NCI-H1092 treated with DMSO at 0.1 percent for 48 hours (cell line): ENCODE measurements at places on chromosomes 3 and 15.

GRCh38 chr3:159144891-159145290 lies 343.0 kb downstream of the MFSD1 start:
- no peak for DNase-seq

GRCh38 chr15:47158573-47158972 lies 558.7 kb upstream of the SEMA6D start:
- no peak for DNase-seq

- DNase-seq, result no peak
Observed at GRCh38 chr3:37536840-37537239, 324.8 kb upstream of the CTDSPL start.

DNA sequence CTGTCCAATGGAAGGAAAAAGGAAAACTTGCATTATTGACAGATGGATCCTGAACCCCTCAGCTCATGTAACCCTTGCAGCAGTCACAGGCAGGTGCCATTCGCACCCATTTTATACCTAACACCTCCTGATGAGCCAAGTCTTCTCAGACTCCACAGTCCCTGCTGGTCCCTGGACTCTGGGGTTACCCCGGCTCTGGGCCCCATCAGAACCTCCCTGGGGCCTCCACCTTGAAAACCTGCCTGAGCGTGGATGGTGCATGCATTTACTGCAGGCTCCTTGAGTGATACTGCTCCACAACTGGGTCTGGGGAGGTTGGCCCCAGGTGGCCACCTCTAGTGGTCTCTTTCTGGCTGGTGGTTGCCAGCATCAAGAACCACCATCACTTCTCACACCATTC lies 15.9 kb upstream of the DOCK3 start:
- no peak for DNase-seq

GRCh38 chr3:124730941-124731297 lies 667 bp downstream of the UMPS start:
- DNase-seq, result no peak

GRCh38 chr3:53803124-53803815 lies 42.9 kb downstream of the CHDH start:
- no peak for DNase-seq

- DNase-seq, result no peak
Observed at GRCh38 chr15:62457100-62457499, 292.0 kb upstream of the C2CD4B start.

DNA sequence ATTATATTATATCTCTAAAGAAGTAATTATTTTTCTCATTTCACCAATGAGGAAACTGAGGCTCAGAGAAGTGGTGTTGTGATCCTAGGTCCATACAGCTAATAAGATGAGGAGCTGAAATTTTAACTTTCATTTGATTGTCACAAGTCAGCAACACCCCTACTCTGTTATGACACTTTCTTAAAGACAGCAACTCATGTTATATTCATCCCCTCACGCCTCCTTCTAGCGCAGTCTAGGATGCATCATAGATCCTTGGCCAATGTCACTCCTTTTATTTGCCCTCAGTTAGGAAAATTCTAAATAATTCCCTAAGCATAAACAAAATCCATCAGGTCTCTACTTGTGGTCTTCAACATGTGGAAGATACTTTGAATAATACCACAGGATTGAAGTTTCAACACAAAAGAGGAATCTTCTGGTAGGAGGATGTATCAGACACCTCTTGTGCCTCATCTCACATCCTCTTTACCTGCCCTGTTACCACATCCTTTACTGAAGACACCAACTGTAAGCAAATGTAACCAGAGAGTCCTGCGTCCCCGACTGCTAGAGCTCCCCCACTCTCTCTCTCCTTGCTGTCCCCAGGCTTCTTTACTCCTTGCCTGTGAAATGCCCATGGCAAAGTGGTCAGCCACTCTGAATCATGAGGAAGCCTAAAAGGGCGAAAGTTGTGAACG lies 53.7 kb downstream of the TRIM42 start:
- DNase-seq, result no peak

DNA sequence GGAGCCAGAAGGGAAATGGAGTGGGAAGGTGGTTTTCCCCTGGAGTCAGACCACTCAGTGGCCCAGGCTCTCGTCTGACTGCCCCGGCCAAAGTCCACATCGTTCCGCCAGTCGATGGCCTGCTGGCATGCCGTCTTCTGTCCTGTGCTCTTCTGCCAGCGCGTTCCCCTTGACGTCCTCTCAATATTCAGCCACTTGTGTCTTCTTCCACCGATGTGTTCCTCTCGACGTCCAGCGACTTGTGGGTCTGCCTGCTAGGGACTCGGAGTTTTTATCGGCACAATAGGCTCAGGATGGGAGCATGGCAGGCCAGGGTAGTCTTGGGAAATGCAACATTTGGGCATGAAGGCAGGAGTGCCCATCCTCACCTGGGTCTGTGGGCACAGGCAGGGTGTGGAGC lies 542.5 kb upstream of the LMCD1 start:
- DNase-seq, result no peak

DNA sequence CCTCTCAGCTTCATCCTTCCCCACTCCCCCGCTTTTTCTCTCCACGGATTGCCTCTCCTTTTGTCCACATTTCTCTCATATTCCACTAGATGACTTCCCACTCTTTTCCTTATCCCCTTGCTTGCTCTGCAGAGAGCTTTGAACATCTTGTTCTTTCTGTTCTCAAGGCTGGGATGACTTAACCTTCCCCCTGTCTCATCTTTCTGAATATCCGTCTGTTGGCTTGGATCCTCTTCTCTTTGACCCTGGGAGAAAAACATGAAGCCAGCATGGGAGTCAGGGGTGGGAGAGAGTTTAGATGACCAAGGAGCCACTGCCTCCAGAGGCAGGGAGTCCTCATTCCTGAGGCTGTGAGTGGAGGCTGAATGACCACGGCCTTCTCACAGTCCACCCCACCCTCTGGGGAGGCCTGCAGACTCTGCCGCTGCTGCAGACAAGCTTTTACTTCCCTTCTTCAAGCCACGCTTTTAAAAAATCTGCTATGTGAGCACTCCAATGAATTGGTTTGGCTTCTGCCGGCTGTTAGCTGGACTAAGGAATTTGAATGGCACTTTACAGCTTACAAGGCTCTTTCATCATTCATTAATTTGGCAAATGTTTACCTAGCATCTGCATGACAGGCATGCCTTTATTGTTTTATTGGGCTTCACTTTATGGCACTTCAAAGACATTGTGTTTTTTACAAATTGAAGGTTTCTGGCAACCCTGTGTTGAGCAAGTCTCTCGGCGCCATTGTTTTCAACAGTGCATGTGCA lies 111.6 kb upstream of the SLC6A6 start:
- DNase-seq, result no peak

DNA sequence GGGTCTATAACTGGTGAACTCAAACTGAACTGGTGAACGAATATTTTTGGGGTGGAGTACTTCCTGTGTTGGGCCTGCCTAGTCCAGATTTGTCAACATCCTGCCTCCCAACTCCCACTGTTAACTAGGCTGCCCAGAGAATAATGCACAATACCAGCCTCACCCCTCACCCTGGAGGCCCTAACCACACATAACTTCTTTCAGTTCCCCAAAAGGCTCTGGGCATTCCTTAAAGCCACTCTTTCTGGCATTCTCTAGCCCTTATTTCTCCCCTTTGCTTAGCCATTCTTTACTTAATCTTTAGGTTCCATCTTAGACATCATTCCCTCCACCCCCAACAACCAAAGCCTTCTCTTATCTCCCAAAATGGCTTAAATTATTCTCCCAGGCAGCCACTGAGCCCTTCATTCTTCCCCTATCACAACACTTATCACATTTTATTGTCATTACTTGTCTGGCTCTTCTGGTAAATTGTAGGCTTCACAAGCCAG lies 9.1 kb upstream of the SEC11A start:
- DNase-seq, result no peak

- DNase-seq, result no peak
Observed at GRCh38 chr3:55558316-55558715, 71.2 kb upstream of the WNT5A start.

DNA sequence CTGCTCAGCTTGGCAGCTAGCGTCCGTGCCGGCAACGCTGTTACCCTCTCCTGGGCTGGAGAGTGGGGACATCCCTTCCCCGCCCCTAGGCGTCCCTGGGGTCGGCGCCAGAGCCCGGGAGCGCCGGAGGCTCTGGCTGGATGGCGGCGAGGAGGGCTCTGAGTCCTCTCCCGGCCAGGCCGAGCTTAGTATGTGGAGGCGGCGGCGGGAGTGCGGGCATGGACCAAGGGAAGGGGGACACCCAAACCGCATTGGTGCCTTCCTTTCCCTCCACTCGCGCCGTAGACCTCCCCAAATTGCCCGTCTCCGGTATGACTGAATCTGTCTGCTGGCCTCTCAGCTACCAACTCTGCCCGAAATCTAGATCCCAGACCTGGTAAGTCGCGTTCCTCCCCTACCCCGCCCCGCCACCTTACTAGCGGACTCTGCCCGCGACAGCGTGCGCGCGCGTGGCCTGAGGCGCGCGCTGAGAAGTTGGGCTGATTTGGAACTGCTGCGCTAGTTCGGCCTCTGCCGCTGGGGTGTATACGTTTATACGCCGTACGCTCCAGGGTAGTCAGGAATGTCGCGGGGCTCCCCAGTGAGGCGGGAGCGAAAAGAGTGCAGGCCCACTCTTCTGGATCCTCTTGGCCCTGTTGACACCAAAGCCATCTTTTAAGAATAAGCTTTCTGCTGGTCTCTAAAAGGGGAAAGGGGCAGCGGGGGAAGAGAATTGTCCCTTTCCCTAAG lies 12.2 kb downstream of the ZIC1 start:
- no peak for DNase-seq

GRCh38 chr15:91874992-91875660 lies 21.6 kb downstream of the SLCO3A1 start:
- DNase-seq, result no peak

DNA sequence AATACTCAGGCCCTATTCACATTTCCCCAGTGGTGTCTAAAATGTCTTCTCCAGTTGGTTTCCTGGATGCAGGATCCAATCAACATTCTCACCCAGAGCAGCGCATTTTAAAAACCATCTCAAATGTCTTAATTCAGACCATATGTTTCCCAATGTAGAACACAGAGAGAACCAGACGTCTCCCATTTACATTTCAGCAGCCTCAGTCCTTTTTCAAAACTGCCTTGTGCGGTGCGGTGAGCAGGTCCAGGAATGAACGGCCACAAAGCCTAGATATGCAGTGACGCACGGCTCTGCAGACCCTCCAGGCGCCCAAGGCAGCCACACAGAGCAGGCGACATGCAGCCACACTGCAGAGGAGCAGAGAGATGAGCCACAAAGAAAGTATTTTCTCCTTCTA lies 66.1 kb upstream of the MEX3B start:
- DNase-seq, result no peak

- DNase-seq, result no peak
Observed at GRCh38 chr3:82088749-82089148, 327.3 kb upstream of the GBE1 start.

- no peak for DNase-seq
Observed at GRCh38 chr15:66764072-66764786, 62.2 kb downstream of the SMAD6 start.

DNA sequence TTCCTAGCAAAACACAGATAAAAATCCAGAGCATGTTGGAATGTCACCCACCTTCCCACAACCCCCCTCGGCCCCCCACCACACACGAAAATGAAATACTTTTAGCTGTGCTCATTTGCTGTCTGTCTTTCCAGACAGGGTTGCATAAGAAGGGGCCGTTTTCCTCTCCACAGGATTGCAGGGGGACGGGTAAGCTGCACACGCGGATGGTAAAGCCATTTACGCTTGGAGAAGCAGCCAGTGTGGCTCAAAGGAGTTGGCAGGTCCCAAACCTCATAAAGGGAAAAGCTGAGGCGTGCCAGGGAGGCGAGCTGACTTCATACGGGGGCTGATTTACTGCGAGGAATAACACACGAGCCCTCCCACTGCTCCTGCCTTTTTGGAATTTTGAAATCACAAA lies 47.4 kb upstream of the ITGA11 start:
- no peak for DNase-seq

DNA sequence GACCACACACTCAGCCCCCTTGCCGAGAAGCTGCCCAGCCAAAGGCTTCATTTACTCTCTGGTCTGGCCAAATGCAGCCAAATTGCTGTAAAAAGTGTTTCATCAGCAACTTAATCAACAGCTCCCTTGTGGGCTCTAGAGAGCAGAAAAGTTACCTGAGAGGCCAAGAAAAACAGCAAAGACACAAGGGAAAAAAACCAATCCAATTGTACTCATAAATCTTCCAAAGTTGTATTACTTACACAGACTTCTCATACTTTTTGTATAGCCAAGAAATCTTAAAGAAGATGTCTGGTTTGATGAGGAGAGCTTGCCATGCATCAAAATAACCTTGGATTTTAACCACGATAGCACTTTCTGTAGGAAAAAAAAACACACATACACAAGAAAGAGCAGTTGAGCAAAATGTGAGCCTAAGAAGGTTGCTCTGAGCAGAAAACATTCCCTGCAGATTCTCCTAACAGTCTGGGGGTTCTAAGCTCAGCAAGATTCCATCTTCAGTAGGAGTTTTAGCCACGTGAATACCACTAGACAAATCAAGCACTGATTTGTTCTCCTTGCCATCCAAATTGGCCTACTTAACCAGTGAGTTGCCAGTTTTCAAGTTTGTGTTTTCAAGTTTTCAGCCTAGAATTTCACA lies 120.0 kb downstream of the CYP19A1 start:
- no peak for DNase-seq

GRCh38 chr3:55305696-55306485 lies 181.2 kb downstream of the WNT5A start:
- no peak for DNase-seq

DNA sequence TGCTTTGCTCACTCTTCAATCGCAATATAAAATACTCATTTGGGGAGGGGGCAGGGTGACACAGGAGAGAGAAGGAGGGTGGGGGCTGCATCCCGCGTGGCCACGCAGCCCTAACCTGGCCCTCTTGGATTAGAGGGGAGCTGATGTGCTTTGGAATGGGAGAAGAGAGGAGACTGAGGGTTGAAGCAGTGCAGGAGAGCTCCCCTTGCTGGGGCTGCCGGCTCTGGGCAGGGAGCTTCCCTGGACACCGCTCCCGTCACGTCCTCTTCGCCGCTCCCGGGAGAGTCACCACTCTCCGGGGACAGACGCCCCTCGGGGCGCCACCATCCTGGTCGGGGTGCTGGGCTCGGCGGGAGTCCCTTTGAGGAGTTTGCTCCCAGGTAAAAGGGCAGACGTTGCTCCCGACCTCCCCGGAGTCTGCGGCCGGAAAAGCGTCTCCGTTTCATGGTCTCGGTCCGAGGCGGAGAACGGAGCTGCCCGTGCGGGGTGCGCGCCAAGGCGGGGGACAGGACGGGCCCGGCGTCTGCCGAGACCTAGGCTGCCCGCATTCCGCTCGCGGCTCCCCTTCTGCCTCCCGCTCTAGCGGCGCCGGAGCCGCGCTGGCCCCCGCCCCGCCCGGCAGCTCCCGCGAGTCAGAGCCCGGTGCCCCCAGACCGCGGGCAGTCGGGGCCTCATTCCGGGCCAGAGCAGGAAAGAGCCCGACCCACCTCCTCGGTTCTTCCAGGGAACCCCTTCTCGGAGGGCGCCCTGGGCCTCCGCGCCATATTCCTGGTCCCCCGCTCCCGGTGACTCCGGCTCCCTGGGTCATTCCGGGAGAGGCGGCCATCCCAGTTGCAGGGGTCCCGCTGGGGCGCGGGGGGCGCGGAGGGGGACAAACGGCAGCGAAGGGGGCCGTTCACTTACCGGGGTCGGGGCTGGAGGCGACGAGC lies 603 bp downstream of the SLC7A14 start:
- peak; percentile 47 for DNase-seq

- DNase-seq, result peak; percentile 56
Observed at GRCh38 chr15:37100109-37100965, at the start of gene MEIS2. MEIS2 (minus strand) TSS chr15:37100549; CDS start chr15:37099466, 1,083 bp downstream.
